Stimulated activated CD4-positive, alpha-beta T cell treated with anti-CD3 and anti-CD28 coated beads, Interleukin-1b, Interleukin-23, amount 100 ng/mL, for 4 hours (primary cell): ENCODE measurements at places on chromosomes 7 and 10.

DNA sequence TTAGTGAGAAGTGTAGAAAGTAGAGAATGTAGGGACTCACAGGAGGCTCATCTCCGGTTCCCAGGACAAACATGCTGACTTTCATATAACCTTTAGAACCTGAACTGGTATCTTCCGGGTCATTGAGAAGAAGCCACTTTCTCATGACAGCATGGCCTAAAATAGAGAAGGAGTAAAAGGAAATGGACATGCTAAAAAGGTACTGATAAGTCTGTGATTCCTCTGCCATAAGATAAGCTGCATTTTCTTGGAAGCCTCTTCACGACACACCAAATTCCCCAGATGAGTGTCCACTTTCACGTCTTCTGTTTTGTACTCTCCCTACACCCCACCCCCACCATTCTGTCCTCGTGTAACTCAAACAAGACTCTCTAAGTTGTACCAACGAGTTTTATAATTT lies 79.9 kb downstream of the MYOF start:
- no peak for DNase-seq

- DNase-seq = no peak
Measured at GRCh38 chr7:19104811-19105210, 12.6 kb downstream of the TWIST1 start.

GRCh38 chr10:32318476-32318896 lies 28.5 kb downstream of the EPC1 start:
- DNase-seq = no peak

DNA sequence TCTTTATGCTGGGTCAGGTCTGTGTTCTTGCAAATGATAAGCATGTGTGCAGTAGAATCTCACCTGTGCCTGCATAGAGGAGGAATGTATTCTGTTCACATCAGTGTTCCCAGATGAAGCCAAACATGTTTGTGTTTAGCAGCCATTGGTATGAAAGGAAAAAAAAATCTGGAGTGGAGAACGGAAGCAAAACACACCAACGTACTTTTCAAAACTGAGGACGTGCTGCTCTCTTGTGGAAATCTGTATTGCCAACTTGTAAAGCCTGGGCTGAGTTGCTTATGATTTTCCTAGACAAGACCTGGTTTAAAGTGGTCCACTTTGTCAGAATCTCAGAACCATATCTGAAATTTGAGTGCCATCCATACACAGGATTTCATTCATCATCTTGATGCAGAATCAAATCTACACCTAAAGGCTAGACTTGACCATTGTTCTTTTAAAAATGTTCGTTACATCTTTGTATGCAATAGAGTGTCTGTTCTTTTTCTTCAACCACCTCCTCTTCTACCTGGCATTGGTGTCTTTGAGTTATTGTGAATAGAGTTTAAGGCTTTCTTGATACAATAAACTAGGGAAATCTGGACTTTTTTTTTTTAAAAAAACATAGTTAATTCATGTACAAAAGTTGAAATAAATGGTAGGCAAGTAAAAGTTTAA lies 367.7 kb downstream of the PHF14 start:
- no peak for DNase-seq

- no peak for DNase-seq
Measured at GRCh38 chr10:13989616-13990015, 341.1 kb downstream of the FRMD4A start.

DNA sequence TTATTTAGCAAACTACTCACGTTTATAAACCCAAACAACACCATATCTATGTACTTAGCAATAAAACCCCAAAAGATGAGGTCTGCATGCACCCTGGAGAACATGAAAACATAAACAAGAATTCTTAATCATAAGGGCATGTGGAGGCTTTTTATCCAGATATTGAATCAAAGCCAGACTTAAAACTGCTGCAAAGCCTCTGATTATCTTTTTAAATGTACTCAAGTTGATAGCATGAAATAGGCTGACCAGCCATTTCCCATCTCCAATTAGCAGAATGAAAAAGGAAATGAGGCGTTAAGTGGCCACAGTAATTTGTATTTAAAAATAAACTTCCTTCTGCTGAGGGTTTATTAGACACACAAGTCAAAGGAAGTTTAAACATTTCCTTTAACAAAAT lies 48.3 kb downstream of the ITIH5 start:
- DNase-seq = no peak

- DNase-seq = no peak
Measured at GRCh38 chr10:14486777-14487487, 156.2 kb upstream of the FRMD4A start.

- DNase-seq = no peak
Measured at GRCh38 chr10:6299743-6300105, 97.0 kb downstream of the PFKFB3 start.

DNA sequence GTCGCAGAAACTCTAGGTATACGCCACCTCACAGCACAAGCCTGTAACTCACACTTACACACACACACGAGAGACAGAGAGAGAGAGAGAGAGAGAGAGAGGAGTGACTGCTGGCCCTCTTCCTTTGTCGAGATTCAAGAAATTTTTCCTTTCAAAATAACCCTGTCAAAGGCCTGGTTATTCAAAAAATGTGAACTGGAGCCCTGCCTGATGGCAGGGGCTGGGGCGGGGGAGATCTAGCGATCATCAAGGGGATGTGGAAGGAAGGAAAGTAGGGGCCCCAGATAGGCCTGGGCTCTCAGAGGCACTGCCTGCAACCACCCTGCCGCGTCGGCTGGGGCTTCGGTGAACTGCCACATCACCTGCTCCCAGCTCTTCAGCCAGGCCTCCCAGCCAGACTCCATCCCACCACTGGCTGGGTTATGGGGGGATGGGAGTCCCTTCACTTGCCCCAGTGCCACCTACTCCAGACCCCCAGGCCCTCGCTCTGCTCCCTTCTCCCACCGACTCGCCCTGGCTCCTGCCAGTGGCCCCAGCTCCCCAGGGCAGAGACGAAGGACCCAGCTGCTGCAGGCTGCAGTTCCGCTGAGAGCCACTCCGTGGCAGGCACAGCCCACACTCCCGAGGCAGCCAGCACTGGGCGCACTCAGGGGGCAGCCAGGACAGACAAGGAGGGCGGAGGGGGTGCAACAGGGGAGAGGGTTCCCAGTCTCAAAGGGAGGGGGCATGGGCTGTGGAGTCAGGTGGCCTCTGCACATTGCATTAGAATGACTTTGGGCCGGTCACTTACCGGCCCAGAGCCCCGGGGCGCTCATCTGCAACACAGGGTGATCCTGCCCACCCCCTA lies 15.3 kb downstream of the KCNH2 start:
- DNase-seq = peak; percentile 39

- DNase-seq = no peak
Measured at GRCh38 chr10:5512881-5513612, 11.7 kb upstream of the CALML3 start.

- DNase-seq = no peak
Measured at GRCh38 chr7:56537952-56538351, 421.7 kb upstream of the NUPR2 start.

DNA sequence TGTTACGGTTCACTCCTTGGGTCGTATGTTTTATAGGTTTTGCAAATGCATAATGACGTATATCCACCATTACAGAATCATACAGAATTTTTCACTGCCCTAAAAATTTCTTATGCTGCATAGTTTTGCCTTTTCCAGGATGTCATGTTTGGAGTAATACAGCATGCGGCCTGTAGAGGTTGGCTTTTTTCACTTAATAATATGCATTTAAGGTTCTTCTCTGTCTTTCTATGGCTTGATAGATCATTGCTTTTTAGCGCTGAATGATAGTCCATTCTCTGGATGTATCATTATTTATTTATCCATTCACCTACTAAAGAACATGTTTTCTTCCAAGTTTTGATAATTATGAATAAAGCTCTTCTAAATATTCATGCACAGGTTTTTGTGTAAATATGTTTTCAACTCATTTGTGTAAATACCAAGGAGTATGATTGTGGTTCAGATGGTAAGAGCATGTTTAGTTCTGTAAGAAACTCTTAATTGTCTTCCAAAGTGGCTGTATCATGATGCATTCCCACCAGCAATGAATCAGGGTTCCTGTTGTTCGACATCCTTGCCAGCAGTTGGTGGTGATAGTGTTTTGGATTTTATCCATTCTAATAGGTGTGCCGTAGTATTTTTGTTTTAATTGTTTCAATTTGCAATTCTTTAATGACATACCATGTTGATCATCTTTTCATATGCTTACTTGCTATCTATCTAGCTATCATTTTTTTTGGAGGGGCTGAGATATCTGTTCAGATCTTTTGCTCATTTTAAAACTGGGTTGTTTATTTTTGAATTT lies 531.2 kb upstream of the GHITM start:
- no peak for DNase-seq

DNA sequence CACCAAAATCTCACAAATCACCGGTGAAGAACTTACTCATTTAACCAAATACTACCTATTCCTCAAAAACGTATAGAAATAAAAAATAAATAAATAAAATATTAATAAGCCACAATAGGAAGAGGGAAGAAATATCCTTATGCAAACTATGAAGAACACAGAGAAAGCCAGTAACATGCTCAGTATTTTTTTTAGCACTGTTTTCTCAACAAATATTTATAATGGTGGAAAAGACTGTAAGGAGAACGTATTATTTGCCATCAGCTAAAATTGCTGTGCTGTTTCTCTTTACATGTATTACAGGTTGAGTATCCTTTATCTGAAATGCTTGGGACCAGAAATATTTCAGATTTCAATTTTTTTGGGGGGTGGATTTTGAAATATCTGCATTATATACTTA lies 21.0 kb downstream of the KIAA1217 start:
- DNase-seq = no peak

GRCh38 chr10:48555310-48556042 lies 49.4 kb downstream of the ARHGAP22 start:
- DNase-seq = no peak

- DNase-seq = no peak
Measured at GRCh38 chr10:29643771-29644501, 9.2 kb upstream of the SVIL start.

GRCh38 chr7:158281441-158281840 lies 306.2 kb downstream of the PTPRN2 start:
- no peak for DNase-seq

DNA sequence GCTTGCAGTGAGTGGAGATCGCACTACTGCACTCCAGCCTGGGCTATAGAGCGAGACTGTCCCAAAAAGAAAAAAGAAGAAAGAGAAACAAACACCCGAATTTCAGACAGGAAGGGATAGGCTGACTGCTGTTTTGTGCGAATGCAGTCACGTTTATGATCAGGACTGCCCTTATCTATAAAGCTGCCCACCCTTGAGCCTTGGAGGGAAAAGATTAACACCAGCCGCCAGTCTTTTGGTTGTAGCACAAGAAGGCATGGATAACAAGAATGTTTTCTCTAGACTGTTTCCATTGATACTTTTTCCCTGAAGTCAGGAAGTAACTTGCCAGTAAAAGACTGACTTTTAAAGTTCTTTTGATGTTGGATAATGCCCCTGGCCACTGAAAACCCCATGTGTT lies 314.0 kb downstream of the BICC1 start:
- no peak for DNase-seq

DNA sequence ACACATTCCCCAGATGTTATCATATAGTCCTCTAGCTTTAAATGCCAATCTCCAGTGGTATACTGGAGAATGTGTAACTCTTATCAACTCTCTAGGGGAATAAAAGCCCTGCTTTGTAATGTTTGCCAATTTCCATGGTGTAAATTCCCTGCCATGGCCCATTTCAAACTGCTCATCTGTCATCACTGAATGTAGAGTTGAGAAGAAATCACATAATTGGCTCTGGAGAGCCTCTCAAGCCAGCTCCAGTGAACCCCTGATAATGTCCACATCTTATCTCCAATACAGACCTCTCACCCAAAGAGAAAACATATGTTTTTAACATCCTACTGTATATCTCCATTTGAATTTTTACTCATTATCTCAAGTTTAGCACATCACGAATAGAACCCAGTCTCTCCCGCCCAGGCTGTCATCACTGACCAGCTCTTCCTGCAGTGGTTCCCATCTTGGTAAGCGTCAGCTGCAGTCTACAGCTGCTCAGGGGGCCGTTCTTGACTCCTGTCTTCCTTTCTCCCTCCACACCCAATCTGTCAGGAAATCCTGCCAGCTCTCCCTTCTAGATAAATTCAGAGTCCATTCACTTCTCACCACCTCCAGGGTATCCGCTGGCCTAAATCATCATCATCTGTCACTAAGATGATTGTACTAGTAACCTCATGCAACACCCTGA lies 332.4 kb downstream of the FRMD4A start:
- no peak for DNase-seq

DNA sequence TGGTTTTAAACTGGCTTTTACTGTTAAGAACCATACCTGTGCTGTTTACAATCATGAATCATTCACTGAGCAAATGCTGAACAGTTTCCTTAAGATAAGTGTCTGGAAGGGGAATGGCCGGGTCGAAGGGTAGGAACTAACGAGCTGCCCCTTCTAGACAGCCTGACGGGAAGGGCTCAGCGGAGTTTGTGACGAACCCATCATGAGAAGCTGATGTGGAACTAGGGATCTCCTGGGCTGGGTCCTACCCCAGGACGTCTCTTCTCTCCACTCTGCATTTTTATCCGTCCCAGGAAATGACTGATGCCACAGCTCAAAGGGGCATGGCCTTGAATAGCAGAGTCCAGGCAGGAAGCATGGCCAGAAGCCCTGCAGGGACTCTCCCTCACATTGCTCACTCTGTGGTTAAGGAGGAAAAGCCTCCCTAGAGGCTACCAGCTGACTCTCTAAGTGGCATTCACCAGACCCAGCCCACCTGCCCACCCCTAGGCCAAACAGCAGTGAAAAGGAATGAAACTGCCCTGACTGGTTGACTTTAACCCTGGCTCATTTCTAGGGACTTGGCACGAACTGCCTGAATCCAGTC lies 112.0 kb downstream of the PFKFB3 start:
- no peak for DNase-seq

- DNase-seq = no peak
Measured at GRCh38 chr10:124624466-124624865, 119.7 kb downstream of the FAM53B start.

GRCh38 chr7:24307326-24307725 lies 23.3 kb downstream of the NPY start:
- DNase-seq = no peak

DNA sequence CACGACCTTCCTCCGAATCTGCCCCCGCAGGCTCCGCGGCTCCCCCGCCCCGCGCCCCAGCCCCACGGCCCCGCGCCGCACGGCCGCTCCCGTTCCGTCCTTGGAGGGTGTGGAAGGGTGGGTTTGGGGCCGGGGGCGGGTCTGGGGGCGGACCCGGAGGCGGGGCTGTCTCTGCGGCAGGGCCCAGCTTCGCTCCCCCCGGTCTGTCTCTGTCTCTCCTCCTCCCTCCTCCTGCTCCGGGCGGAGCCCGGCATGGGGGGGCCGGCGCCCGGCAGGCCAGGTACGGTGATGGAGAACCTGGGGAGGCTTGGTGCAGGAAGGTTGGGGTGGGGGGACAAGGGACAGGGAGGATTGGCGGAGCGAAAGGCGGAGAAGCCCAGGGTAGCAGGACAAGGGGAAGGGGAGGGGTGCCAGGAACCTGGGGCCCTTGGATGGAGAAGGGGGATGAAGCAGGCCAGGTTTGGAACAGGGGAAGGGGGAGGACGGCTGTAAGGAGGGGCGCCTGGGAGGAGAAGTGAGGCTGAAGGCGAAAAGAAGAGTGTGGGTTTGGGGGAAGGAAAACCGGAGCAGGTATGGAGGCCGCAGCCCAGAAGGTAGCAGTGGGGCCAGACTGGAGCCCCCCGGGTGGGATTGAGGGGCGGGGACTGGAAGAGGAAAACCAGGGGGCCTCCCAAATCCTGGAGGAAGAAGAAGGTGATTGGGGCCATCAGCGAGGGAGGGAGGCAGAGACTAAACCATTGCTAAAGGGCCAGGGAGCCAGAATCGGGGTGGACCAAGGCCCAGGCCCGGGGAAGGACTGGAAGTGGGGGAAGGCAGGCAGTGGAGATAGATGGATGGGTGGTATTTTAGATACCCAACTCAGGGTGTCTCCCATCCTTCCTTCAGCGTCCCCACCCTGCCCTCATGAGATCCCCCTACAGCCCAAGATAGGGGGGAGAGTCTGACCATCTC lies at the start of gene NYAP1:
NYAP1 (plus strand) TSS at position 206 of the 951 bp plus-strand sequence. CDS start 1,385 bp downstream, outside the sequence.
- peak; percentile 42 for DNase-seq
